ENCODE measurements at places on chromosomes 3 and 15.
A peak's percentile ranks its signal among the peaks of the same experiment; 100 is the strongest.

- DNase-seq = no peak
Observed at GRCh38 chr3:12273045-12273695, 15.7 kb upstream of the PPARG start.

- DNase-seq = peak; percentile 23
Observed at GRCh38 chr3:71582036-71582611, 1.4 kb downstream of the FOXP1 start.

- no peak for DNase-seq
Observed at GRCh38 chr3:44048196-44048924, 193.3 kb upstream of the TOPAZ1 start.

- DNase-seq = no peak
Observed at GRCh38 chr3:35633332-35634124, 5.8 kb upstream of the ARPP21 start.

- no peak for DNase-seq
Observed at GRCh38 chr15:67174446-67174845, 80.0 kb downstream of the AAGAB start.

DNA sequence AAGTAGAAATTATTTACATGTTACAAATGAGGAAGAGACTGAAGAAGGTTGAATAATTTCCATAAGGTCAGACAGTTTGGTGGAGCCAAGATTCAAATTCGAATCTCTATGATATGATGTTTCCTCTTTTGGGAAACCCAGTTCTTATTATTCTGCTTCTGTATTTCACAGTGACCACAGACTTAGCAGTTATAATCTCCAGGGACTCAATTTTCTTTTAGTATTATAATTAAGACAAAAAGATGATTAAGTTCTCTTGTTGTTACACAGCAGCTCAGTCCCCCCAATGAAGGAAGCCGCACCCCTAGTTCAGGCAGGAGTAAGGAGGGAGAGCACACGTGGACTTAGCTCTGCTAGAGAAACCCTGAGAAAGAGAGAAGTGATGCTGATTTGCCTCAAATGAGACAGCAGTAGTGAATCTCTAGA lies 130.6 kb downstream of the CCNL1 start:
- DNase-seq = no peak

DNA sequence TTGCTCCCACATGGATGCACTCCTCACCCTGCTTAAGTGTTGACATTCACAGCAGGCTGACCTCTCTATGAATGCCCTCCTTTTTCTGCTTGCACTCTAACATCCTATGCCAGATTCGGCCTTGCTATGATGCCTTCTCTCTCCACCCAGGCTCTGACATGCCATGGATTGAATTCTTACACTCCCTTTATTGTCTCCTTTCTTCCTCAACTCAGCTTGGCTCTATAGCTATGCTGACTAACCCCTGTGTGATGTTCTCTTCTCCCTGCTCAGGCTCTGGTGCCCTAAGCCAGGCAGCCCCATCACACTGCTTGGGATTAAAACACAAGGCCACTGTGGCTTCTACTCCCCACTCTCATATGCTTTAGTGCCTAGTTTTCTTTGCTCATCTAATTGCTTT lies 563.7 kb downstream of the NSUN3 start:
- no peak for DNase-seq

DNA sequence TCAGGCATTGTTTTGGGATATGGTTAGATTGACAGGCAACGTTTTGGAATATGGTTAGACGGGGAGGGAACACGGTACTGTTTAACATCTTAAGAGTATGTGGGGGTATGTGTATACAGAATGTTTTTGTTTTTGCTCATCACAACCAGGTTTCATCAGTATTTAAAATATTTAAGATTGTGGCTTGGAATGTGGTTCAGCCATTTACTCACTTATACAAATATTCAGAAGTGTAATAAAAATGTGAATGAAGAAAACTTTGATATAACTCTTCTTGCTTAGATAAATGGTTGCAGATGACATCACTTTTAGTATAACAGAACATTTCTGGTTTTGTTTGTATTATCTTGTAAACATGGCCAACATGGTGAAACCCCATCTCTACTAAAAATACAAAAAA lies 3.9 kb upstream of the PAK2 start:
- no peak for DNase-seq

DNA sequence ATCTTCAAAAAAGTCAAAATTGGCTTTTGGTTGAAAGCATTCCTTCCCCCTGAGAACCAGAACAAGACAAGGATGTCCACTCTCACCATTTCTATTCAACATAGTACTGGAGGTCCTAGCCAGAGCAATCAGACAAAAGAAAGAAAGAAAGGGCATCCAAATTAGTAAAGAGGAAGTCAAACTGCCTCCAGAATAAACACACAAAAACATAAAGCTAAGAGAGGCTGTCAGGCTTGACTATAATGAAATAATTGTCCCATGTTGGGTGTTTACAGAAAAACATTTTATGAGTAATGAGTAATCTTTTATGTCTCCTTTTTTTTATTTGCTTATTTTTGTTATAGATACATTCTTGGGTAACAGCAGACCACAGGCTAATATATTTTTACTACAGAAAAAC lies 18.3 kb upstream of the FAM240A start:
- DNase-seq = no peak

DNA sequence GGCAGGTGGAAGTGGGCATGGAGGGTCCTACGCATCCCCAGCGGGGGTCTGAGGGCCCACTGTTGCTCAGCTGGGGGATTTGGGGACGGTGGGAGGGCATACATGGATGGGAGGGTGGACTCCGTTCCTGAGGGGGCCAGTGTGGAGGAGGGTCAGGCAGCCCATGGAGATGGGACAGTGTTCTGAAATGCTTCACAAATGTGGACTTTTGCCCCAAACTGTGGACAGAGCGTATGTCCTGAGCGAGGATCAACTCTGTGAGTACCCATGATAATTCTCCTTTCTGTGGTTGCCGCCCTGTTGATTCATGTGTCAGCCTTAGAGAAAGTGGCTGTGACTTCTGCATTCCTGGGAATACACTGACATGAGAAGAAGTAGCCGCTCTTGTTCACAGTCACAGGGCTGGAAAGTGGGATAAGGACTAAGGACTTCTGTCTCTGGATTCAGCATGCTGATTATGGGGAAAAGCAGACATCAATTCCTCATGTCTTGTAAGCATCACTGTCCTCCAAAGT lies 33.4 kb downstream of the SMAD3 start:
- no peak for DNase-seq

GRCh38 chr15:98681061-98681460 lies 32.7 kb downstream of the IGF1R start:
- no peak for DNase-seq

GRCh38 chr3:7484636-7485035 lies 623.7 kb downstream of the GRM7 start:
- DNase-seq = no peak

DNA sequence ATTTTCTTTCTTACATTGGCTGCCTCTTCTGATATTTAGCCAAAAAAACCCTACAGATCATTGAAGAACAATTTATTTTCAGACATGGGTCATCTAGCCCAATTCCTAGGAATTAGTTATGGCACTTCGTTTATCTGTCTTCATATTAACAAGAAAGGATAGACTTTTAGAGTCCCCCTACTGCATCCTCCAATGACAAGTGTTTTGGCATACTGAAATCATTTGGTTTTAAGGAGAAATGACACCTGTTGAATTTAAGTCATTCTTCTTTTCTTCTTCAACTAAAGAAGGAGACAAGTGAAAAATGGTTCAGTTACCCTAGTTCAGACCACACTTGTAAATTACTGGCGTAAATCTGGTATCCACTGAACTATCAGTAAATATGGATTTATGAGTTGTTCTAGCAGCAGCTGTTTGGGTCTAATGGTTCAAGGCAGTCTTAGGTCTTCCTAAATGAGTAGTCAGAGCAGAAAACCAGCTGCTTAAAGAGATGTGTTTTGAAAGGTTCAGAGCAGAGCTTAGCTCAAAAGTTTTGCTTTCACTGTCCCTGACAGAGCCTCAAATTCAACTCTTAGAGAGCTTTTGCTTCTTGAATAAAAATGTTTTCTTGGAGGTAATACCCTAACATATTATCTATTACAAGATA lies 5.6 kb downstream of the VGLL3 start:
- DNase-seq = no peak

GRCh38 chr15:94324835-94325767 lies 93.7 kb downstream of the MCTP2 start:
- no peak for DNase-seq

Data from stimulated activated CD4-positive, alpha-beta T cell treated with anti-CD3 and anti-CD28 coated beads, TNF-alpha, amount 100 ng/mL, for 48 hours (primary cell).